ENCODE measurements at places on chromosomes 7 and 10.

- no peak for DNase-seq
These were observed 45.9 kb downstream of the ASZ1 start for GRCh38 chr7:117381362-117381761.

DNA sequence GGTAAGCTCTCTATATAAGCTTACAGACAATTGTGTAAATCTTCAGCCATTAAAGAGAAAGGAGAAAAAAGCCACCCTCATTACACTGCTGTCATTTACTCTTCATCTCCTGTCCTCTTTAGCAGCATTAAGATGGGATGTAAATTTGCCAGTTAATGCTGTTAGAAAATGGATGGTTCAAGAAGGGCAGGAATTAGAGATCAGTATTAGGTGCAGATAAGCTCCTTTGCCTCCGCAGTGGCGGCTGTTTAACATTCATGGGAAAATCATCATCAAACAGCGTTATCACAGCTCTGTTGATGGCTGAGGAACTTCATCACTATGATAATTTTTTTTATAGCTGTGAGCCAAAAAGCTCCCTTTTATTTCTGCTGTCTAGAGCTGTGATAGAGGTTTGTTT, 61.8 kb upstream of the FAM204A start:
- no peak for DNase-seq

- no peak for DNase-seq
These were observed 51.4 kb downstream of the SH3PXD2A start for GRCh38 chr10:103803941-103804340.

- DNase-seq, result no peak
These were observed 13.1 kb downstream of the IFT22 start for GRCh38 chr7:101308245-101309085.

DNA sequence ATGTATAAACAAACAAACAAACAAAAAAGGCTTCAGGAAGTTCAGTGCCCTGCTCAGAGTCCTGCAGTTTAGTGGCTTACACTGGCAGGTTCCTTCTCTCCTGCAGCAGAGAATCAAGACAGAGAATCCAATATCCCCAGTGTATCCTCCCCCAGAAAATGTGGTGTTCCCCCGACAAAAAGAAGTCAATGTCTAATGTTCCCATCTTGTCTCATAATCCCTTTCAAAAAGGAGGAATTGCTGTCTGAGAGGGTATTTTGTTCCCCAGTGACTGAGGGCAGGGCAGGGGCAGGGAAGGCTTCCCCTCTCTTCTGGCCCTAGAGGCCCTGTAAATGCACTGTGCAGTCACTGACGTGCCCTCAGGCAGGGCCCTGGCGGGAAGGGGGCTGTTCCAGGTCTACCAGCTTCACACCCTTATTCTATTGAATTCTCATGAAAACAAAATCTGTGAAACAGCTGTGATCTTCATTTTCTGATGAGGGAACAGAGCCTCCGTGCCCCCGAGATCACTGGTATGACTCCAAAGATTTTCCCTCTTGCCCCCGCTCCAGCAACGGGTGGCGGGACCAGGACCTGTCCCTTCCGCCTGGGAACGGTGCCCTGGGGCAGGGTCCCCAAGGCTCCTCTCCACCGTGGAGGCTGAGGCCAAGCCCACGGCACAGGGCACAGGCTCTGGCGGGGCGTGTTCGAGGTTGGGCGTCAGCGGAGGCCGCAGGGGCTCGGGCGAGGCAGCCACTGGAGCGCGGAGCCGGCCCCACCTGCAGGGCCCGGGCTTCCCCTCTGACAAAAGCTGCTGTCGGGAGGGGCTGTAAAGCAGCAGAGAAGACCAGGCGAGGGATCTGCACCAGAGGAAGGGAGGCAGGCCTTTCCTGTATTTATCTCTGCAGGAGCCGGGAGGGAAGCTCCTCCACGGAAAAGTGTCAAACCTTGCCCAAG, 13.4 kb upstream of the WDFY4 start:
- no peak for DNase-seq

GRCh38 chr10:108567899-108568752, 1355.2 kb downstream of the XPNPEP1 start:
- no peak for DNase-seq

All from activated CD8-positive, alpha-beta memory T cell treated with anti-CD3 and anti-CD28 coated beads for 1 hour (primary cell).